ENCODE measurements at places on chromosomes 7 and 10. TPM values are rescaled to one million over a fixed set of nuclear protein-coding genes. Genes with fewer than 3 reads are reported as not detected.
A peak's percentile ranks its signal among the peaks of the same experiment; 100 is the strongest.

DNA sequence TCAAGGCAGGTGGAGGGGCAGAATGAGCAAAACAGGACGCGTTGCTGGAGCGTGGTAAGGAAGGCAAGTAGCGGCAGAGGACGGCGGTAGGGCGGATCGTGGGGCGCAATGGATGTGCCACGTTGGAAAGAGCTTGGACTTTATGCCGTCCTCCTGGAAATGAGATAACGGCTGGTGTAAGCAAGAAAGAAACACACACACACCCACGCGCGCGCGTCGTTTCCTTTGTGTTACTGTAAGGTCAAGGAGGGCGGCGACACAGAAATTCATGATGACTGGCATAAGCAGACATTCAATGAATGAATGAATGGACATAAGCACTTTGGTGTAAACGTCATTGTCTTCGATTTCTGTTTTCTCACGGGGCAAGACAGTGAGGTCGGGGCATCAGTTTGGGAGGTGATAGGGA lies 683 bp upstream of the ENTPD7 start:
- DNase-seq: peak; percentile 40
- H3K27me3 ChIP-seq: peaks cover 14% of the 10 kb centered on the region
- no peak overlapping the region for H3K27ac ChIP-seq
- H3K4me3 ChIP-seq: peak overlapping the region; percentile 91

DNA sequence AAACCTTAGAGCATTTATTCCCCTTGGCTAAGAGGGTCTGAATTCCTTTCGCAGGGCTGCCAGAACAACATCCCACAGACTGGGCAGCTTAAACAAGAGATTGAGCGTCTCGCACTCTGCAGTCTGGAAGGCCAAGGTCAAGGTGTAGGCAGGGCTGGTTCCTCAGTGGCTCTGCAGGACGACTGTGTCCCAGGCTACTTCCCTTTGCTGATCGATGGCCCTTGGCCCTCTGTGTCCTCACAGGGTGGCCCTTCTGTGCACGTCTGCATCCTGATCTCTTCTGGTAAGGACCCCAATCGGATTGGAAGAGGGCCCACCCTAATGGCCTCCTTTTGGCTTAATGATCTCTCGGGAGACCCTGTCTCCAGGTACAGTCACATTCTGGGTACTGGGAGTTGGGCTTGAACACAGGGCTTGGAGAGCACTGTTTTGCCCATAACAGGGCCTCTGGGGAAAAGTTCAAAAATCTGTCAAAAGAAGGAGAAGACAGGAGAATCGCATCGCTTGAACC lies 35.1 kb upstream of the DNAJB6 start:
- no peak for DNase-seq
- no peak overlapping the region for H3K27ac ChIP-seq
- no peaks in the 10 kb centered on the region for H3K27me3 ChIP-seq
- no peaks in the 10 kb centered on the region for H3K36me3 ChIP-seq

- no peak overlapping the region for H3K27ac ChIP-seq
- H3K4me3 ChIP-seq: no peak overlapping the region
- no peaks in the 10 kb centered on the region for H3K27me3 ChIP-seq
- peaks cover 16% of the 10 kb centered on the region for H3K4me1 ChIP-seq
- DNase-seq: no peak
These were observed 72.3 kb upstream of the SEM1 start for GRCh38 chr7:96781919-96782318.

DNA sequence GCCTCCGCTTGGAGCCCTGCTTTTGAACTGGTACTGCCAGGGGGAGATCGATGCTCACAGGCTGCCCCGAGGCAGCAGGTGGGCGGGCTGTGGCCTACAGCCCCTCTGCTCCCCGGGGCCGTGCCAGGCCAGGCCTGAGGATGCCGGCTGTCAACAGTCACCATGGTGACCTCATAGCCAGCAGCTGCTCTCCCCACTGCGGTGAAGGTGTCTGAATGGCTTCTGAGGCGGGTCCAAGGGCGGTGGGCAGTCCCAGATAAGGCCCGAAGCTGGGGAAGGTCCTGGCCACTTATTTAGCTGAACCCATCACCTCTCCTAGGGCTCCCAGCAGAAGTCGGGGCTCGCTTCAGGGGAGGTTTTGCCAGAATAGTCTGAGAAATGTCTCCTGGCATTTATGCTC lies 179.3 kb downstream of the ARHGAP12 start:
- no peak for DNase-seq
- H3K4me3 ChIP-seq: no peak overlapping the region
- no peaks in the 10 kb centered on the region for H3K36me3 ChIP-seq
- no peak overlapping the region for H3K27ac ChIP-seq
- peaks cover under 1% of the 10 kb centered on the region for H3K4me1 ChIP-seq

- no peaks in the 10 kb centered on the region for H3K36me3 ChIP-seq
- no peak overlapping the region for H3K27ac ChIP-seq
- no peaks in the 10 kb centered on the region for H3K27me3 ChIP-seq
These were observed 159.8 kb downstream of the WNT2 start for GRCh38 chr7:117163101-117163500.

GRCh38 chr10:67385566-67385965 lies 310.4 kb downstream of the CTNNA3 start:
- H3K4me1 ChIP-seq: peaks cover 26% of the 10 kb centered on the region
- H3K4me3 ChIP-seq: no peak overlapping the region
- no peak overlapping the region for H3K27ac ChIP-seq
- H3K36me3 ChIP-seq: no peaks in the 10 kb centered on the region

DNA sequence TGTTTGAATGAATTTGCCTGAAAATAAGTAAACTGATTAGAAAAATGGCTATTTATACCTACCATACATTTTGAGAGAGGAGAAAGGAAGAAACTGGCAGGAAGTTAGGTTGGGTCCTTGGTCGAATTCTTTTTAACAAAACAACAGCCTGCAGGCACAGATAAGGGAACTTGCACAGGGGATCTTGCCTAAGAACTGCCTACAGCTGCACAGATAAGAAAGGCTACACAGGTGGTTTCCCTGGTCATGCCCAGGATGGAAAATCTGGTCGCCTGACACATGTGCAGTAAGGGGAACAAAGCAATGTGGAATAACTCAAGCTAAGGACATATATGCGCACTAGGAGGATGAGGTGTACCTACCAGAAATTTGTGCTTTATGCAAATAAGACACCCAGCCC lies 732.1 kb upstream of the POT1 start:
- no peaks in the 10 kb centered on the region for H3K36me3 ChIP-seq
- no peak for DNase-seq
- no peaks in the 10 kb centered on the region for H3K27me3 ChIP-seq
- H3K27ac ChIP-seq: no peak overlapping the region

DNA sequence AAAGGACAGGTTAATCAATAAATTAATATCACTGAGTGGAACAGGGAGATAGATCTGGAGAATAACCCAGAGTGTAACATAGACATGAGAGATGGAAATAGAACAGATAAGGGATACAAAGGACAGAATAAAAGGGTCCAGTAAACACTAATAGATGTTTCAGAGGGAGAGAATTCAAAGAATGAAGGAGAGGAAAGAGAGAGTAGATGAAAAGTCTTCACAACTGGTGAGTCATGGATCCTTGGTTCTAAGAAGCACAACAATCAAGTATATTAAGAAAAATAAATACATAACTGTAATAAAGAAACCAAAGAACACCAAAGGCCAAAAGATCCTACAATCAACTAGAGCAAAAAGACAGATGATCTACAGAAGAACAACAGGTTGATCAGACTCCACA lies 66.3 kb downstream of the BEND7 start:
- no peaks in the 10 kb centered on the region for H3K36me3 ChIP-seq
- no peaks in the 10 kb centered on the region for H3K4me1 ChIP-seq
- DNase-seq: no peak
- no peak overlapping the region for H3K4me3 ChIP-seq

DNA sequence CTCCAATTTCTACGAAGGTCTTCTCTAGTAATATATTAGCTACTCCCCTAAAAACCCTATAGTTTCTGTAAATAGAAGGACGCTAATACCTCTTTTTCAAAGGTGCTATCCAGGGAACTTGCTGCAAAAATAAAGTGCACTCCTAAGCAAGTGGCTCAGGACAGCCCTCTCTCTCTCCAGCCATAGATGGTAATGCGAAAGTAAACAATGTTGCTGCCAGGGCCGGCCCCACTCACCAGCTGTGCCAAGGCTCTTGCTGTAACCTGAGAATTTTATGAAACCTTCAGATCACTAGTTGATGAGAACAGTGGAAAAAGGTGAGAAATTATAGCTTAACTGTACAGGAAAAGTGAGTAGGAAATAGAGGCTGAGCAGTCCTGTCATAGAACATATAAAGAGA lies 10.9 kb upstream of the TAS2R39 start:
- no peak overlapping the region for H3K4me3 ChIP-seq
- DNase-seq: peak; percentile 6
- no peaks in the 10 kb centered on the region for H3K4me1 ChIP-seq
- peaks cover 5% of the 10 kb centered on the region for H3K36me3 ChIP-seq
- no peaks in the 10 kb centered on the region for H3K27me3 ChIP-seq

DNA sequence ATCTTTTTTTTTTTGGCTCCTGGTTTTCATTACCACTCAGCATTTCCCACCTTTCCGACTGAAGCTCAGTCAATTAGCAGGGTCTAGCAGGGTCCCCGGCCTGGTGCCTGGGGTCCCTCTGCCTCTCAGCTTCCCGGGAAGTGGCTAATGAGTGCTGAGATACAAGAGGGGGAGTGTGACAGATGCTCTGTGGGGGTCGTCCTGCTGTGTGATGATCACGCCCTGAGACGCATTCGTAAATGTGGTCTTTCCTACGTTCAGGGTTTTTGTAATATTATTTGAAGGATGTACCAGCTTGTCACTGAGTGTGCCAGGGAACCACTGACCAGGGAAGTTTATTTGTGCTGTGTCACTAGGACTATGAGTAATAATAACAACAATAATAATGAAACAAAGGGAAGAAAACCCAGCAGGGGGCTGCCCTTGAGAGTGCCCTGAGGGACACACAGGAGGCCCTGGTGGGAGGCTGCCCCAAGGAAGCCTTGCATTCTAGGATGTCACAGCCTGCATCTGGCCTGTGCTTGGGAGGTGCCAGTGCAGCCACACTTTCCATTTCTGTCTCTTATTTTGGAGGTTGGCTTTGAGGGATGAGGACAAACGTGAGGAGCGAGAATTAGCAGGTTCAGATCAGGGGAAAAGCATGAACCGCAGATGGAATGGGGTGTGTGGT lies 337.8 kb downstream of the ADARB2 start:
- no peaks in the 10 kb centered on the region for H3K4me1 ChIP-seq
- H3K27me3 ChIP-seq: no peaks in the 10 kb centered on the region
- H3K27ac ChIP-seq: no peak overlapping the region
- no peak for DNase-seq

- H3K4me3 ChIP-seq: no peak overlapping the region
- peaks cover 13% of the 10 kb centered on the region for H3K4me1 ChIP-seq
- DNase-seq: no peak
- H3K27me3 ChIP-seq: no peaks in the 10 kb centered on the region
These were observed 526.2 kb upstream of the PFKP start for GRCh38 chr10:2541176-2541575.

DNA sequence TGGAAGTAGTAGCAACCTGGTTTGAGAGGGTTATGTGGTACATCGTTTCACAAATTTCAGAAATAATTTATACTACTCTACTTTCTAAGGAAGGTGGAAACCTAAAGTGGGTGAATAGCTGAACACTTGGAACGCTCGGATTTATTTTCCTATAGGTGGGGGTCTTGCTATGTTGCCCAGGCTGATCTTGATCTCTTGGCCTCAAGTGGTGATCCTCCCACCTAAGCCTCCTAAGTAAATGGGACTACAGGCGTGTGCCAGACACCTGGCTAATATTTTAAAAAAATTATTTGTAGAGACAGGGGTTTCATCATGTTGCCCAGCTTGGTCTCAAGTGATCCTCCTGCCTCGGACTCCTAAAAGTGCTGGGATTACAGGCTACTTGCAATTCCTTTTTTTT lies 6.7 kb upstream of the KMT2E start:
- peaks cover 4% of the 10 kb centered on the region for H3K36me3 ChIP-seq
- no peak overlapping the region for H3K4me3 ChIP-seq
- no peak for DNase-seq
- no peaks in the 10 kb centered on the region for H3K27me3 ChIP-seq

DNA sequence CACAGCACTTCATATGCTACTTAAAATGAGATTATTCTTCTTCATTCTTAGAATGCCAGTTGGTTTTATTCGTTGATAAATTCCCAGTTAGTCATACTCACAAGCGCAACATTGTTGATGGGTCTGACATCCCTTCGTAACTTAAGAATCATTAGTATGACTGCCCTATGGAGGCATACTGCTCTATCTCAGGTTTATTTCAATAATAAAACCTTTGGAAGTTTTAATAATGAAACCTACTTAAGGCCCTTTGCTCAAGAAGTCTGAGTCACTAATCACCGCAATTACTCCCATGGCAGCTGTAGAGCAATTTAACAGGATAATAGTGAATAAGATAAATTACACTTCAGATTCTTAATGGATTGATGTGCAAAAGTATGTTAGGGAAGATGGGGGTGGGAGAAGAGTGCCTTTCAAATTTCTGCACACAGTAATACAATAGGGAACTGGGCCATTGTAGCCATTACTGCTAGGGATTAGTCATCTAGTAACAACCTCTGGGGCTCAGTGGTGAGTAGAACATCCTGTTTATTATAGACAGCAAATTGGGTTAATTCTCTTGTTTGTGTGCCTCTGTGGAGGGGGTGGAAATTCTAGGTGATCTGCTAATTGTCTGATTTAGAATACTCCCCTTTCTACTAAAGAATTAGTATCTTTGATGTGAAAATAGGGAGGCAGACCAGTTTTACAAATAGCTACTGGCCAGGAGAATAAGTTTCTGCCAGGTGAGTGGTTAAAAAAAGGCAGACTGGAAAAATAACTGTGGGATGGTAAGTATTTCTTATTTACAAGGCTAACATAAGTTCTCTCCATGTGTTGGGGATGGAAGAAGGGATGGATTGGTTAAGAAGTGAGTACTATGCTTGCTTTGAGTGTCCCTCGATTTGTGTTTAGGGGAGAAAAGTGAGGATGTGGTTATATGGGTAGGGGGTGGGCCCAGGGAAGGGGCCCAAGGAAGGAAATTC lies 74.5 kb upstream of the VKORC1L1 start:
- H3K27me3 ChIP-seq: no peaks in the 10 kb centered on the region
- DNase-seq: no peak
- no peaks in the 10 kb centered on the region for H3K36me3 ChIP-seq
- no peak overlapping the region for H3K27ac ChIP-seq
- H3K4me1 ChIP-seq: peaks cover 6% of the 10 kb centered on the region

DNA sequence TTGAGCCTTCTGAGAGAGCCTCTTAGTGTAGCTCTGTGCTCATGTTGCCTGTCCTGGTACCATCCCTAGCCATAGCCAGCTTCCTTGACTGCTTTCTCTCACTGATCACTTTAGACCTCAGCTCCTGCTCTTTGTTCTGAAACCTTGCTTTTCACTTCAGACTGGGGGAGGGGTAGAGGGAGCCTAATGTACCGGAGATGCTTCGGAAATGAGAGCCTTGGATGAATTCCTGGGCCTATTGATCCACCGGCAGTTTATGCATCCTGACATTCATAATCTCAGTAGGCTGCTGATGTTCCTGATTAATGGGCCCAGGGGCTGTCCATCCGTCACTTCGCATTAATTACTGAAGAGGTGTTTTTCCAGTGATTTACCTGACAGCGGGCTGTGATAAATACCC lies 38.8 kb downstream of the R3HCC1L start:
- H3K4me1 ChIP-seq: peaks cover 41% of the 10 kb centered on the region
- DNase-seq: peak; percentile 78
- H3K4me3 ChIP-seq: peak overlapping the region; percentile 29
- no peaks in the 10 kb centered on the region for H3K36me3 ChIP-seq

The SPDYE3 gene
- 3.6 TPM for polyA plus RNA-seq

The C7orf57 gene
- 1.7 TPM for polyA plus RNA-seq

The PRKG1 gene
- 17.3 TPM for polyA plus RNA-seq

The PILRB gene
- polyA plus RNA-seq: 25.3 TPM

The COL28A1 gene
- 0.70 TPM for polyA plus RNA-seq

The HGF gene
- 0.24 TPM for polyA plus RNA-seq

Measured in GM23338 (cell line).